ENCODE measurements at places on chromosomes 16 and 17.
A peak's percentile ranks its signal among the peaks of the same experiment; 100 is the strongest.

- H3K27ac ChIP-seq: peak overlapping the region; percentile 42
- H3K36me3 ChIP-seq: no peaks in the 10 kb centered on the region
- H3K4me1 ChIP-seq: peaks cover 3% of the 10 kb centered on the region
- H3K4me3 ChIP-seq: no peak overlapping the region
Measured at GRCh38 chr16:85420501-85421337, 192.4 kb upstream of the GSE1 start.

- H3K36me3 ChIP-seq: no peaks in the 10 kb centered on the region
- H3K4me1 ChIP-seq: no peaks in the 10 kb centered on the region
- no peak overlapping the region for H3K4me3 ChIP-seq
- no peaks in the 10 kb centered on the region for H3K27me3 ChIP-seq
- no peak for DNase-seq
Measured at GRCh38 chr16:46850619-46851555, 19.9 kb upstream of the C16orf87 start.

DNA sequence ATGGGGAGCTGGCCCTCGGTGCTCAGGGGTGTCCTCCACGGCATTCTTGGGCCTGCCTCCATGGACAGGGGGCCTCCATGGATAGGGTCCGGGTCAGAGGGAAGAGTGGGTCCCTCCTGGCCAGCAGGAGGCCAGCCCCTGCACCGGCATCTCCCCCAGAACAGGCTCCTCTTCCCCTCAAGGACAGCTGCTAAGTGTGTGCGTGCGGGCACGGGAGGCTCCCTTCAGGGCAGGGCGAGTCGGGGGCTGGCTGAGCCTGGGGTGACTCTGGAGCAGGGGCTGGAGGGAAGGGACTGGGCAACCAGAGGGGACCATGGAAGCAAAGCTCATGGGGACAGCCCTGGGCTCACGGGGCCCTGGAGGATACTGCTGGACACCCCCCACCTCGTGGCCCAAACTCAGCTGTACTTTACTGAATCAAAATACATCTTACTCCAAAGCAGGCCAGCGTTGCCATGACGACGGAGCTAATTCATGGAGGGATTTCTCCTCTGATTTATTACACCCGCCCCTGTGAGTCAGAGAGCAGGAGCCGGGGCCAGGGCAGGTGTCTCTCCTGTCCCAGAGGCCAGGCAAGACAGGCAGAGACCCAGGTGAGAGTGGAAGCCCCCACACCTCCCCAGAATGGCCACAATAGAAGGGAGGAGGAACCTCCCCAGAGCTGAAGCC lies 2.1 kb downstream of the CASKIN1 start:
- H3K27ac ChIP-seq: no peak overlapping the region
- no peaks in the 10 kb centered on the region for H3K27me3 ChIP-seq
- no peak for DNase-seq
- peaks cover 13% of the 10 kb centered on the region for H3K4me1 ChIP-seq
- no peak overlapping the region for H3K4me3 ChIP-seq

GRCh38 chr16:23499801-23500200 lies 10.5 kb downstream of the GGA2 start:
- H3K4me1 ChIP-seq: peaks cover 88% of the 10 kb centered on the region
- H3K4me3 ChIP-seq: no peak overlapping the region
- no peak for DNase-seq
- peaks cover 9% of the 10 kb centered on the region for H3K36me3 ChIP-seq
- H3K27ac ChIP-seq: peak overlapping the region; percentile 40

DNA sequence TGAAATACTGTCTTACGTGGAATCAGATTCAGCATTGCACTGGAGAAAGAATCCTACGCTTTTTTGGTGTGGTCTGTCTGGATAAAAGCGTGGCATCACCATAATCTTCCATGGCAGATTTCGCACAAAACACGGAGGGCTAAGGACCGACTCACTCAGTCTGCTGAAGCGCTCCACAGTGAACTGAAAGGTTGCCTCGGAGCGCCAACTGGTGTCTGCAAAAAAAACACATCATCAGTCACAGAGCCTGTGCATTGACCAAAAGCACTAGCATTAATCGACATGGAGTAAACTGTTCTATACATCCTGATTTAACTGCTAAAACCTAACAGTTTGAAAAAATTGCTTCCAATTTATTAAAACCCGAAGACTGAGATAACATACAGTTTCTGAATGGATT lies 40.5 kb downstream of the USP7 start:
- no peaks in the 10 kb centered on the region for H3K27me3 ChIP-seq
- peaks cover 40% of the 10 kb centered on the region for H3K36me3 ChIP-seq
- H3K4me3 ChIP-seq: no peak overlapping the region
- no peak for DNase-seq

- no peaks in the 10 kb centered on the region for H3K36me3 ChIP-seq
- H3K4me1 ChIP-seq: no peaks in the 10 kb centered on the region
- no peak overlapping the region for H3K27ac ChIP-seq
- H3K4me3 ChIP-seq: no peak overlapping the region
- no peak for DNase-seq
Measured at GRCh38 chr16:54493061-54493460, 206.5 kb upstream of the IRX3 start.

GRCh38 chr17:28008513-28008912 lies 34.0 kb upstream of the NLK start:
- H3K27me3 ChIP-seq: no peaks in the 10 kb centered on the region
- H3K4me1 ChIP-seq: no peaks in the 10 kb centered on the region
- H3K4me3 ChIP-seq: no peak overlapping the region
- no peak overlapping the region for H3K27ac ChIP-seq
- peak; percentile 60 for DNase-seq

DNA sequence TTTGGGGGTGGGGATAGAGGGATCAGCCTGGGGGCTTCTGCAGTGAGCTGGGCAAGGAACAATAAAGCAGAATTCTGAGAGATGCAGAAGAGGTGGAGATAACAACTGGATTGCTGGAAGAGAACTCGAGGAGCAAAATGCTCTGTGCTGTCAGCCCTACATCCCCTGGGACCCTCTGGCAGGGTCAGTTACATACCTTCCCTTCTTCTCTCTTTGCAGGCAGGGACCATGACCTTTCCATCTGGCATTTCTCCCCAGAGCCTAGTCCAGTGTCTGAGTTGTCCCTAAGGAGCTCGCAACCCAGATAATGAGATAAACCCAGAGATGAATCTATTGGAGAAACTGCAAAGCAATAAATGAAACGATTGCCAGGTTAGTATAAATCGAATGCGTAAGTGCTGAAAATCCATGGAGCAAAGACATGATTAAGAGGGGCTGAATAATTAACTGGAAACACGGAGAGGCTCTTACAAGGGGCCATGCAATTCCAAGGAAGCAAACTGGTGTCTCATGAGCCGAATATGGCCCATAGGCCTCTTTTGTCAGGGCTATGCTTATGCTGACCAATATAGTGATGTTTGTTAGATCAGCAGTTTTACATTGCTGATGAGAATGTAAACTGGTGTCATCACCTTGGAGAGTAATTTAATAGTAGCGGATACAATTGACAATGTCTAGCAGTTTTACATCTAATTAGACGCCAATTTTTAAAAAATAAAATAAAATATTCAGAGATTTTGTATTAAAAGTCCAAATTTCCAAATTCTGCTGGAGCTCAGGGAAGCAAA lies 129.4 kb upstream of the IRX5 start:
- no peaks in the 10 kb centered on the region for H3K36me3 ChIP-seq
- DNase-seq: no peak
- H3K27ac ChIP-seq: no peak overlapping the region
- no peak overlapping the region for H3K4me3 ChIP-seq

- no peak for DNase-seq
- no peak overlapping the region for H3K27ac ChIP-seq
- H3K4me3 ChIP-seq: no peak overlapping the region
- peaks cover 19% of the 10 kb centered on the region for H3K36me3 ChIP-seq
- no peaks in the 10 kb centered on the region for H3K27me3 ChIP-seq
Measured at GRCh38 chr16:3968551-3968950, 88.0 kb upstream of the CREBBP start.

DNA sequence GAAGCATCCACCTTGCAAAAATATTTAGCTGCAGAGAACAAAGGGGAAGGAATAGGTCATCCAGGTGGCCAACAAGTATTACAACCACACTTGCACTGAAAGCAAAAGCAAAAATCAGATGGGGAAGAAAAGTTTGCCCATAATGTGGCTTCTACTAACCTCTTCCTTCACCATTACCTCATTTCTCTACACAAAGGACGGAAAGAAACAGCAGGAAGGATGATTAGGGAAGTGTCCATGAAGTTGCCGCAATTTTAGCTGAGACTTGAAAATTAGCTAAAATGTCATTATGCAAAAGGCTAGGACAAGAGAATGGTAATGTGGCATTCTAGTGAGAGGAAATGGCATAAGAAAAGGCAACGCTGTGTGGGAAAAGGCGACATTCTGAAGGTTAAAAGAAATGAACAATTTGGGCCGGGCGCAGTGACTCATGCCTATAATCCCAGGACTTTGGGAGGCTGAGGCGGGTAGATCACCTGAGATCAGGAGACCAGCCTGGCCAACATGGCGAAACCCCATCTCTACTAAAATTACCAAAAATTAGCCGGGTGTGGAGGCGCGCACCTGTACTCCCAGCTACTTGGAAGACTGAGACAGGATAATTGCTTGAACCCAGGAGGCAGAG lies 13.7 kb downstream of the KANSL1 start:
- H3K4me1 ChIP-seq: peaks cover 39% of the 10 kb centered on the region
- no peak for DNase-seq

DNA sequence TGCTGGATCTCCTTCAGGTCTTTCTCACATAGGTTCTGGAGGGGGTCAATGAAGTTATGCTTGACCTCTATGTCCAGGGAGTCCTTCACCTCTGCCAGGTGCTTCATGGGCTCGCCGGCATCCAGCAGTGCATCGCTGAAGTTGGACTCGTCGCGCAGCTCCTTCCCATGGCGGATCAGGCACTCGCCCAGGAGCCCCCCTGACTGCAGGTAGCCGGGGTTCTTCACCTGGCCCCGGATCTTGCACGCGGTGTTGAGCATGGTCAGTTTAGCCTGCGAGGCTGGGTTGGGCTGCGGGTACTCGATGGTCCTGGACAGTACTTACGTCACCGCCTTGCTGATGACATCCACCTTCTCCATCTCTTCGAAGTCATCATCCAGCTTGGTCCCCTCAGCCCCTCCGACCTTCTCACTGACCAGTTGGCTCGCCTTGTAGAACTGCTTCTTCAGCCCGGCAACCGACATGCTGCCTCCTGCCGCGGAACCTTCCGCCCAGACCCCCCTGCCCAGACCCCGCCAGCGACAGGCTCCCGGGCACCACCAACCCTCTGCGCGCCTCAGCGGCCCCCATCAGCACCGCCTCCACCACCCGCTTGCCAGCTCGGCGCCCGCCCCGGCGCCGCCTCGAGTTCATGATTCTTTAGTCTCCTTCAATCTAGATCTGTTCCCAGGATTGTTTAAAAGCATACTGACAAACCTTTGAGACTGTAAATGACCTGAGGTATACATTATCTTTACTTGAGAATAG lies 99.8 kb downstream of the KPNA2 start:
- H3K36me3 ChIP-seq: no peaks in the 10 kb centered on the region
- no peak for DNase-seq

DNA sequence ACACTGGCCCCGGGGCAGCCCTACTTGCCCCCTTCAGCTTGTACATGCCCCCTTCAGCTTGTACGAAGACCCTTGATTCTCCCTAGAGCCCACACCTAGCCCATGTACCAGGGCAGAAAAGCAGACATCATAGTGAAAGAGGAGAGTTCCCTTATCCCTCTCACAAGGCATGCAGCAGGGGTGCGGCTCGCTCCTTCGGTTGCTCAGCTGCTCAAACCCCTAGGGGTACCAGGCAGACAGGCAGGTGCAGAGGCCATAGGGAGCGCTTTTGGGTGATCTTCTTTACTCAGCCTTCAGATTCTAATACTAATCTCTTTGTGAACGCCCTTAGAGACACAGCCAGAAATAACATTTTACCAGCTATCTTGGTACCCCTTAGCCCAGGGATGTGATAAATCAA lies 286.3 kb downstream of the NPIPA8 start:
- no peaks in the 10 kb centered on the region for H3K36me3 ChIP-seq
- DNase-seq: no peak
- no peak overlapping the region for H3K27ac ChIP-seq
- peaks cover 11% of the 10 kb centered on the region for H3K4me1 ChIP-seq
- no peak overlapping the region for H3K4me3 ChIP-seq
- H3K27me3 ChIP-seq: no peaks in the 10 kb centered on the region

GRCh38 chr16:56607109-56607618 lies 1.2 kb upstream of the MT2A start:
- no peak overlapping the region for H3K4me3 ChIP-seq
- no peaks in the 10 kb centered on the region for H3K36me3 ChIP-seq
- peak; percentile 70 for DNase-seq
- H3K27me3 ChIP-seq: no peaks in the 10 kb centered on the region
- H3K4me1 ChIP-seq: peaks cover 51% of the 10 kb centered on the region
- peak overlapping the region; percentile 89 for H3K27ac ChIP-seq

- H3K4me1 ChIP-seq: peaks cover under 1% of the 10 kb centered on the region
- H3K4me3 ChIP-seq: no peak overlapping the region
- H3K36me3 ChIP-seq: no peaks in the 10 kb centered on the region
- H3K27ac ChIP-seq: no peak overlapping the region
- DNase-seq: no peak
Measured at GRCh38 chr16:81713796-81714195, 65.3 kb upstream of the PLCG2 start.

GRCh38 chr17:80864751-80865150 lies 126.9 kb upstream of the CHMP6 start:
- no peak for DNase-seq
- H3K4me1 ChIP-seq: peaks cover 2% of the 10 kb centered on the region
- H3K4me3 ChIP-seq: no peak overlapping the region
- H3K27me3 ChIP-seq: no peaks in the 10 kb centered on the region

GRCh38 chr16:87854907-87855683 lies 14.2 kb downstream of the SLC7A5 start:
- no peaks in the 10 kb centered on the region for H3K36me3 ChIP-seq
- no peak overlapping the region for H3K4me3 ChIP-seq
- H3K27ac ChIP-seq: no peak overlapping the region
- no peak for DNase-seq
- H3K27me3 ChIP-seq: no peaks in the 10 kb centered on the region

DNA sequence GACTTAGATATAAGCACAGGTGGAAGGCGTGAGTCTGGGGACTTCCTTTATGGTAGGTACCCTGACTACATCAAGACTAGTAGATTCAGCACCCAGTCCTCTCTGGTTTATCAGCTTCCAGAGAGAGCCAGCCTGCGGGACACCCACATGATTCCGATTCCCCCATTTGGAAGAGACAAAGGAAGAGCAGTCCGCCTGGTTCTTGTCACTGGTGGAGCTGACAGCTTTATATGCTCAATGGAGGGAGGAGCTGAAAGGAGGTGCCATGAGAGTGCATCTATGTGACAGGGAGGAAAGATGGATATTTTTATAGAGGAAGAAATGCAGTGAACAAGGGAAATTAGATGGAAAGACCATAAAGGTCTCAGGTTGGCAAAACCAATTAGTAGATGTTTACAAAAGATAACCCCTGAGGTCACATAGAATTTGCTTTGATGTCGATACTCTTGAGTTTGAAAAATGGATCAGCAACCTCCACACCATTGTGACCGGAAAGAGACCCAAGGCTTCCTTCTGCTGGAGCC lies 437.7 kb downstream of the PMP22 start:
- H3K27ac ChIP-seq: no peak overlapping the region
- no peaks in the 10 kb centered on the region for H3K4me1 ChIP-seq
- no peak for DNase-seq

GRCh38 chr17:61467416-61468262 lies 15.4 kb downstream of the TBX4 start:
- H3K27ac ChIP-seq: no peak overlapping the region
- H3K27me3 ChIP-seq: peaks cover 3% of the 10 kb centered on the region
- H3K4me1 ChIP-seq: no peaks in the 10 kb centered on the region

All from thyroid gland (tissue), 4 donors.